ENCODE measurements at places on chromosomes 16 and 17.

DNA sequence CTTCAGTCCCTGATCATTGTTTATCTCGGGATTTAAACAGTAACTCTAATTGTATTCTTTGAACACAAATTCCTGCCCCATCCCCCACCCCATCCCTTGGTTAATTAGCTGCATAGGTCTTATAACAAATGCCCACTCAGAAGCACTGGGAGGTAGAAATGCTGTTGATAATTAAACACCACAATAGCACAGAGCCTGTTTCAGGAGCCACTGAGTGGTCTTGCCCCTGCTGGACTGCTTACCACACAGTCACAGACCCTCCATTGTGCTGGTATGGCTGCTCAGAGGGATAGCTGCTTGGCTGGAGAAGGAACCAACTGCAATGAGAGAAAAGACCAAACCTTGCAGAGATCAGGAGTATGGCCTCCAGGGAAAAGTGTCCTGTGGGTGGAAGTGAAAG, 214.1 kb downstream of the ANKFN1 start:
- DNase-seq: no peak

- DNase-seq: peak; percentile 45
These were observed 40.6 kb downstream of the SNX11 start for GRCh38 chr17:48148029-48148770.

DNA sequence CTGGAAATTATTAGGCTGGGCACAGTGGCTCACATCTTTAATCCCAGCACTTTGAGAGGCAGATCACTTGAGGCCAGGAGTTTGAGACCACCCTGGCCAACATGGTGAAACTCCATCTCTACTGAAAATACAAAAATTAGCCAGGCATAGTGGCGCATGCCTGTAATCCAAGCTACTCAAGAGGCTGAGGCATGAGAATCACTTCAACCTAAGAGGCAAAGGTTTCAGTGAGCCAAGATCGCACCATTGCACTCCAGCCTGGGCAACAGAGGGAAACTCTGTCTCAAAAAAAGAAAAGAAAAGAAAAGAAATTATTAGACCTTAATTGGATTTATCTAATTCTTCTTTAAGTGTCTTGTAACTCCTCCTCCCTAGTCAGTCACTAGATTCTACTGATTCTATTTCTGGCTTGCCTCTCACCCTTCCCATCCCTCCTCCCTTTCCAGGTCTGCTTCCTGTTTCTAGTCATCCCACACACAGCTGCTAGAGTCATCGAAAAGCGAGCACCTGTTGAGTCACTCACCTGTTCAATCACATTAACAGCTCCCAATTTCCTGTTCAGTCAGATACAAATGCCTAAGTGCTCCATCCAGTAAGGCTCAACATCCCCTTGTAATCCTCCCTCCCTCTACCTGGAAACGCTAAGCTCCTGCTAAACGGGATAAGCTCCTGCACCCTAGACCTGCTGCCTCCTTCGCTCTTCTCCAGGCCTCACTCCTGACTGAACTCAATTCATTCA, 34.6 kb downstream of the ERN1 start:
- DNase-seq: no peak

DNA sequence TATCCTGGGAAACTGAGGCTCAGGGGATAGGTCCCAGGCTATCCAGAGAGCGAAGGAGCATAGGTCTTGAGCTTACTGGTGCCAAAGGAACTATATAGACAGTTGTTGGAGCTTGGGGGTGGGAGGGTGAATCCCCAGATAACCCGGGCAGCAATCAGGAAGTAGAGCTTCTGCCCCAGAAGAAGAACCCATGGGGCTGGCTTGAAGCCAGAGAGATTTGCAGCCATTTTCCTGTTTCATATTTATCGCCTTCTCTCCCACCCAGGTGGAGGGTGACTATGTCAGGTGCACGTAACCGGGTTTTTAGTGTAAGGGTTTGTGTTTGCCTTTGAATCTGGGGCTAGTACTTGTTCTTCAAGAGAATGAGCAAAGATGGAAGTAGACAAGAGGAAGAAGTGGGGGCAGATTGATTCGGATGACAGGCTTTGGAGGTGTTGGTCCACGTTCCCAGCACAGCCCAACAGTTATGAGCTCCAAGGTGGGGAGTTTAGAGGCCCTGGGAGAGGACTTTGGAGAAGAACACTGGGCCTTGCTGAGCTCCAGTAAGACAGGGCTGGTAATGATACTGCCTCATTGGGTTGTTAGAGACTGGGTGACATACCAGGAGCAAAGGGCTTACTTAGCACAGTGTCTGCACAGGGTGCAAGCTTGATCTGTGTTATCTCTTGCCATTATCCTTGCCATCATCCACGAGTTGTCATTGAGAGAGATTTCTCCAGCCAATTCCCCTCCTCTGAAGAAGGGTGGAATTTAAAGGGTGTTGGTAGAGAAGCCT, 145.6 kb downstream of the CCDC182 start:
- no peak for DNase-seq

DNA sequence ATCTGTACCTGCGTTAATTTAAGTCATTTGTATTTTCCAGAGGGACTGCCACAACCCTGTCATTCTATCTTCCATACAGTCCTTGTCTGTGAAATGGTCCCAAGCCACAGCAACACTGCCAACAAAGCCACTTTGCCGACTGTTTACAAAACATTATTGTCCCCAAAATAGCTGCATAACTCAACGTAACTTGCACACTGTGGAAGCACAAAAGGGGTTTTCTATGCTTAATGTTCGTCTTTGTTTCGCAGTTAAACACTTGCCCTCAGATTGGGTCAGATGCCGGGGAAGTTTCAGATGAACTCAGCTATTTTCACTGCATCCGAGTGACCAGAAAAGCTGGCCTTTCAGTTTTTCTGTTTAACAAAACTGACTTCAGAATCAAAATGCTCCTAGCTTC, 4.6 kb downstream of the SEC14L5 start:
- no peak for DNase-seq

- no peak for DNase-seq
These were observed 18.2 kb downstream of the USP31 start for GRCh38 chr16:23131036-23131435.

DNA sequence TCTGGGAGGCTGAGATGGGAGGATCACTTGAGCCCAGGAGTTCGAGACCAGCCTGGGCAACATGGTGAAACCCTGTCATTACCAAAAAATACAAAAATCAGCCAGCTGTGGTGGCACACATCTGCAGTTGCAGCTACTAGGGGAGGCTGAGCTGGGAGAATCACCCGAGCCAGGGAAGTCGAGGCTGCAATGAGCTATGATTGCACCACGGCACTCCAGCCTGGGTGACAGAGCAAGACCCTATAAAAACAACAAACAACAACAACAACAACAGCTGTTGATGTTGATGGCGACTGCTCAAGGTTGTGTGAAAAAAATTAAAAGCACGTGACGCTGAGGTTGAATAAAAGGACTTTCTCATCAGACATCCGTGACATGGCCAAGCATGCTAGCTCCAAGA, 40.8 kb upstream of the CIBAR2 start:
- no peak for DNase-seq

GRCh38 chr16:51818342-51818944, 667.4 kb upstream of the SALL1 start:
- DNase-seq: peak; percentile 37

GRCh38 chr16:85716022-85716679, 27.4 kb upstream of the GINS2 start:
- no peak for DNase-seq

- DNase-seq: no peak
These were observed 270.0 kb upstream of the SOX9 start for GRCh38 chr17:71850812-71851211.

DNA sequence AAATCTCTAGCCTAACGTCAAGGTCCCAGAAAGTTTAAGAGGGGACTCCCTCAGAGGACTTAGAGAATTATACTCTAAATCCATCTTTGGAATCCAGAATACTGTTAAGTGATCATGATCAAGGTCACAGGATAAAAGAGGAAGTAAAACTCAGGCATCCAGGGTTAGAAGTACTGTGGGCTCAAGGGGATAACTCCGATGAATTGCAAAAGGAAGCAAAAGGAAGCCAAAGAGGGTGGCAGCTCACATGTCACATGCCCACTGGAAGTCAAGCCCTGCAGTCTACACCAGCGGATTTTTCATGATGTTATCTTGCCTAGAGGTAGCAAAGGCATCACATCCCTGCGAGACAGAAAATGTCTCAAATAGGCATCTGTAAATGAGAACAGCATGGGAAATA, 3.8 kb downstream of the ZNF821 start:
- no peak for DNase-seq

DNA sequence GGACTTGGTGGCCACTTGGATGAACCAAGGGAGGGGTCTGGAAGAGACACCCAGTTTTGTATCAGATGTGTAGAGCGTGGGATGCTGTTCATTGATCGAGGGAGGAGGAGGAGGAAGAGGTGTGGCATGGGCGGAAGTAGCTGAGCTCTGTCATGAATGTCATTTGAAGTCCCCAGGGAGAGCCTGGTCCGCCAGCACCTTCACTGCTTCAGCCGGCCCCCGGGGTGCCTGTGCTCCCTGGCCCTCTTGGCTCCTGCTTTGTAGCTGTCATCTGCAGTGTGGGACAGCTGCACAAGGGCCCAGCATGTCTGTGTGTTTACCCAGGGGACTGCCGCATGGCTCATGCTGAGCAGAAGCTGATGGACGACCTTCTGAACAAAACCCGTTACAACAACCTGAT, 75.4 kb upstream of the RBL2 start:
- DNase-seq: no peak

DNA sequence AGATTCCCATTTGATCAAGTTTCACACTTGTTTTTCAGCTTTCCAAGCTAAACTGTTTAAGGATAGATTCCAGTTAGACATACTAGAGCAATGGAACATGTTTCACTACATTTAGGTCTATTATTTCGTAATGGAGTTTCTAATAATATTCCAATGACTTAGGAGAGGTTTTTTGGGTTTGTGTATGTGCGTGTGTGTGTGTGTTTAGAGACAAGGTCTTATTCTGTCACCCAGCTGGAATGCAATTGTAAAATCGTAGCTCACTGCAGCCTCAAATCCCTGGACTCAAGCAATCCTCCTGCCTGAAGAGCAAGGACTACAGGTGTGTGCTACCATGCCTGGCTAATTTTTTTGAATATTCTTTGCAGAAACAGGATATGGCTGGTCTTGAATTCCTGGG, 426.3 kb downstream of the ZFHX3 start:
- DNase-seq: no peak

GRCh38 chr17:77571155-77571981, 387.1 kb upstream of the TNRC6C start:
- DNase-seq: no peak

DNA sequence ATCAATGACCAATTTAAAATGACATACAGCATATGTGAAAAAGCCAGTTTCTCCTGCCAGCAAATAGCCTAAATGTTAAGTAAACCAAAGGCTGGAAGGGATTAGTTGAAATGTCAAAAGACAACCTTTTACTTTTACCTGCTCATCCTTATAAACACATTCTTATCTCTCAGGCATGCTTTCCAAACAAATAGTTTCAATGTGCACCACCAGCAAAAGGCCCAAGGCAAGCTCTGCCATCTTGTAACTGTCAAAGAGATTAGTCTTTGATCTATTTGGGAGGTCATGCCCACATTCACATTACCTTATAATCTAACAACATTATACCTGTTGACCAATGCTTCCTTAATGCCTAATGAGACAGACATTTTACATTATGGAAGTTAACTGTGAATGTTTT, 132.2 kb upstream of the NACA2 start:
- no peak for DNase-seq

- no peak for DNase-seq
These were observed 51.2 kb upstream of the KDM8 start for GRCh38 chr16:27152121-27152520.

GRCh38 chr17:42247734-42248133, 28.5 kb downstream of the STAT5B start:
- peak; percentile 74 for DNase-seq

DNA sequence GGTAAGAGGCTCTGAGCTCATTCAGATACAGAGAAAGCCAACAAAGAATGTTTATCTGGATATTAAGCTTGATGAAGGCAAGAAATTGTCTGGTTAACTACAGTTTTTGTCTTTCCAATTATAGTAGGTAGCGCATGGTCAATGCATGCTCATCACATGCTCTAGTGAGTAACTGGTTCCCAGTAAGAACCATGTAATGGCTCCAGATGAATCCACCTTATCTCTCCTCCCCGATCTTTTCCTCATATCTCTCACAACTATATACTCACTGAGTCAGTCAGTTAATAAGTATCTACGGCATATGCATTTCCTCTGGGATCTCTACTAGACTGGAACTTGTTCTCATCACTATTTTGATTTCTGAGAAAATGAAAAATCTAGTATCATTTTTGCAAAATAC, 340.7 kb upstream of the DYNLRB2 start:
- DNase-seq: no peak

GRCh38 chr16:8725513-8726178, 51.2 kb downstream of the ABAT start:
- no peak for DNase-seq

DNA sequence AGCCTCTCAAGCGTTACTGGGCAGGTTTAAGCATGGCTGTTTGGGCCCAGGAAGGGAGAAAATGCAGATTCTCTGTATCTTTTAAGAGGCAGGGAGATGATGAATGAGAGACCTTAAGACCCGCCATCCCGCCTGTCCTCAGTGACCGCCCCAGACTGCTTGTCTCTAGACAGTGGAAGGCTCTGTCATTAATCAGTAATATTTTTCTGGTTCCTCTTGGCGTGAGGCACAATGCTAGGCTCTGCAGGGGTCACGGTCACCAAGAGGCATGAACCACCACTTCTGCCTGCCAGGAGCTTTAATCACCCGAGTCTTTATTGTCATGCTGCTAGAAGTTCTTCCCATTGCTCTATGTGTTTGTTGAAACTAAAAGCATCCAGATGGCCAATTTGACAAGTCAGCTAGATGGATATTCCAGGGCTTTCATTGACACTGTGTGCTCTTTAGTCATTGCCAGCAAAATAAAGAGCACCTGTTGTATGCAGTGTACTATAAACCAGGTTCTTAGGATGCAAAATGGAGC, 3.2 kb downstream of the SLC6A2 start:
- no peak for DNase-seq

- no peak for DNase-seq
These were observed 48.9 kb downstream of the UBE2G1 start for GRCh38 chr17:4317610-4318009.

DNA sequence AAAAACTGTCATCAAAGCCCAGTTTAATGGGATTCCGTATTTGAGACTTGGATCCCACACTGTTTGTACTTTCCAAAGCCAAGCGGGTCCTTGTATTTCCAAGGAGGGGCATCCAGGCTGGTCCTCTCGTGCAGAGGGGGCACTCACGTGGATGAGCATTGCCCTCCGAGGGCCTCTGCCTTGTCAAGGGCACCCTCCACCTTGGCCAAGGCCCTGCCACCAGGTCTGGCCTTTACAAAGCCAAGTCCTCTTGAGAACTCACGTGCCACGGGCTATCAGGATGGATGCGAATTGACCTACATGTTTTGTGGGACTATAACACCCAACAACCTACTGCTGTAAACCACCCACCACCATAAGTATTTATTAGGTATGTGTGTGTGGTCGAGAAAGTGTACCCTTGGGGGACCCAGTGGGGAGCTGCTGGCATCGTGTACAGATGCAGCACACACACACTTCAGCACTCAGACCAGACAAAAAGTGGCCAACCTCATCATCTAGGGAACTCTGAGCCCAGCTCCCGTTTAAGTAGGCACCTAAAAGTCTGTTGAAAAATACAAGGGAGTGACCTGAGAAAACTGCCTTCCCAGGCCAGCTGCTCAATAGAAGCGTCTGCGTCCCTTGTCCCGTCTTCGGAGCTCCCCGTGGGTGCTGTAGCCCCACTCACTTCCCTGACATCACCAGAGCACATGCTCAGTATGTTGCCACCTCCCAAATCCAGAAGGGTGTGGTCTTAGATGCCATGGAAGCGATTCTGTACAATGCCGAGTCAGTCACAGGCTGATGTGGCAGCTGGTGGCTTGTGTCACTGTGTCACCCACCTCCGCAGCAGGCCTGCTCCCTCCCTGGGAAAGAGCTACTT, 12.9 kb downstream of the MAP1LC3B start:
- no peak for DNase-seq

All from EL (cell line).